ENCODE measurements at places on chromosomes 11 and 22. TPM values are rescaled to one million over a fixed set of nuclear protein-coding genes. Genes with fewer than 3 reads are reported as not detected.

- H3K36me3 ChIP-seq = no peaks in the 10 kb centered on the region
- no peaks in the 10 kb centered on the region for H3K27me3 ChIP-seq
- no peak overlapping the region for H3K4me3 ChIP-seq
Observed at GRCh38 chr11:109196016-109196415, 226.0 kb upstream of the C11orf87 start.

The APOL4 gene
- total RNA-seq = 0.46 TPM

DNA sequence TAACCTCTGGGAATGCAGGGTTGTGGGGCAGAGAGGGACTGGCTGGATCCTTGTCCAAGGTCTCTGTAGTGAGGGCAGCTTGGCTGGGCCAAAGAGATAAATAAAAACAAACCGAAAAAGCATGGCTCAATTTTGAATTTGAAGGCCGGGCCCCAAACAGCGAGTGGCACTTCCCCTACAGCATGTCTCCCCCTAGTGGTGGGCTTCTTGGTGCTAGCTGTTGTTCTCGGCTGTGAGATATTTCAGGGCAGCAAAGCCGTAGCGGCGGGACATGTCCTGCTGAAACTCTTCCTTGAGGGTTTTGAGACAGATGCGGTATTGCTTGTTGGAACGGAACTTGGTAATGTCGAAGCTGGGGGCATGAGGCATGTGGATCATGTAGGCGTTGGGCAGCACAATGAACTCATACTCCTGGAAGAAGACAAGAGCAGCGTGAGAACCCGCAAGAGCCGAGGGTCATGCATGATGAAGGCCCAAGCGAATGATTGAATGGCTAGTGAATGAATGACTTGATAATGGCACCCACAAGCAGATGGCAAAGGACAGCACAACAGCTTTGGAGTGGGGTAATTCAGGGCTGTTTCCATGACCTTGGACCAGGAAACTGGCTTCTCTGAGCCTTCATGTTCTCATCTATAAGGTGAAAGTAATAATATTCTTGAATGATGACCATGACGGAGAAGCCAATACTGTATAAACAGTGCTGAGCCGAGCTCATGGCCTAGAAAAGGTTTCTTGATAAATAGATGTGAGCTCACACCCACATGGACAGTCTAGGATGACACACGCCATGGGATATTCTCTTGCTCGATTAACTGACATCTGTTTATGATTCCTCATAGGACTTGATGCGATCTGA is 216.3 kb upstream of the SYN3 start:
- no peak overlapping the region for H3K27ac ChIP-seq
- no peaks in the 10 kb centered on the region for H3K4me1 ChIP-seq
- DNase-seq = no peak
- H3K4me3 ChIP-seq = no peak overlapping the region

The GGTLC2 gene
- total RNA-seq = not detected
